DMS153 (cell line): ENCODE measurements at places on chromosomes 12 and 14.

DNA sequence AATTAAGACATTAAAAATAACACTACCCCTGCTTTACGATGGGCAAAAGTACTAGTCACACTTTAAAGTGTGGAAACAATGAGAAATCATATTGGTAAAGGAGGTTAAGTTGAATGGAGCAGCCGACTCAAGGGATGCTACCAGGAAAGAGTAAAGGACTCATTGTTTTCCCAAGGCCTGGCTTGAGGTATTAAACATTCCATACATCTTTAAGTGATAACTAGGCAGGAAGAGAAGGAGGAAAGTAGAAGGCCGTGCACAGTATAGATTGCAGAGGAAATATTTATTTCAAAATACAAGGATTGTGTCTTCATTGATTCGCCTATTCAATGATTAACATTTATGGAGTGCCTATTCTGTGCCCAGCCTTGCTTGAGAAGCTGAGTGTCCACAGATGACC lies 20.6 kb upstream of the YARS2 start:
- DNase-seq, result no peak

DNA sequence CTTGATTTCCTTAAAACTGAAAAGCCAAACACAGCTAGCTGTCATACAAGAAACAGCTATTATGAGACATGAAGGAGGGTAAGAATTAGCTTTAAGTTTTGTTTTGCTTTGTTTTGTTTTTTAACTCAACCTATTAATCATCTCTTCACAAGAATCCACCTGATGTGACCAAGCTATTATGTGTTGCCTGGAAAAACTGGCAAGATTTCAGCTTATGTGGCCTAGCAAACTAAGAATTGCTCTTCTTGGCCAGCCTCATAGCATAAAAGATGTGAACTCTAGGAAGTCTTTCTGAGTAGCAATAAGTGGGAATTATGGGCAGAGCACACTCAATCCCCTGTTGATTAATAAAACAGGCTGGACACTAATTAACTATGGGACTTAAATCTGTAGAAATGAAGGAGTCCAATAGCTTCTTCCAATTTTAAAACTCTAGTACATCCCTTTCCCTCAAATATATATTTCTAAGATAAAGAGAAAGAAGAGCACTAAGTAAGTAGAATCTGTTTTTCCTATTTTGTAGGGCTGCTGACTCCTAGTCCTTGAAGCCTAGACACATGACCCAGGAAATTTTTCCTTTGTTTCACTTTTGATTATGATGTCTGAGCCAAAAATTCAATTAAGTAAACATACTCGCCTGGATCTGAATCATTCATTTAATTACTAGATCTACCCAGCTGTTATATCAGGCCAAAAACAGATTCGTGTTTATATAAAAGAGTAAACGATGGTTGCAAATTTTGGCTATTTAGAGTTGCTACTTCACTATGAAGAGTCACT lies 75.7 kb downstream of the GTF2A1 start:
- DNase-seq, result peak; percentile 12

GRCh38 chr12:85016413-85016812 lies 19.7 kb downstream of the TSPAN19 start:
- DNase-seq, result no peak

DNA sequence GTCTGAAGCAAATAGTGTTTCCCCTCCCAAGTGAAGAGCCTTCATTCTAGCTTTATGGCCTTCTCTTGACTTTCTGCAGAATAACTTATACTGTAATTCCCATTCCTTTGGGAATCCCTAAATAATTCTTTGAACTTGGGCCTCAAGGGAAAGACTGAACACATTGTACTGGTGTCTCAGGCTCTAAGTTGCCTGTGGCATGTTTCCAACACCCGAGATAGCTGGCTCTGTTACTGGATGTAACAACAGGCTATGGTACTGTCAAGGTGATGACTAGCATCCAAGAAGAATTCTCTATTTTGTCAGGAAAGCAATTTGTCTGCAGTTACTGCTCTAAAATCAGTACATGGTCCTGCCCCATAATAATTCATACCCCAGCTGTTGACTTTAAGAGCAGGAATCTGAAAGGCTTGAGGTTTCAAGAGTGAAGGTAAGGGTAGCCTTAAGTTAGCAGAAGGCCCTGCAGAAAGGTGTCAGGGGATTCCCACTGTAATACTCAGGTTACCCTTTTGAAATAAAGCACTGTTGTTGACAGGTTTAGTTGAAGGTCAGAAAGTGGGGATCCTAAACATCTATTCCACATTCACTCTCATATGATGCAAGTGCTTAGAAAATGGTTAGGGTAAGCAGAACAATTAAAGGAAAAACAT lies 5.2 kb downstream of the GPX2 start:
- no peak for DNase-seq

DNA sequence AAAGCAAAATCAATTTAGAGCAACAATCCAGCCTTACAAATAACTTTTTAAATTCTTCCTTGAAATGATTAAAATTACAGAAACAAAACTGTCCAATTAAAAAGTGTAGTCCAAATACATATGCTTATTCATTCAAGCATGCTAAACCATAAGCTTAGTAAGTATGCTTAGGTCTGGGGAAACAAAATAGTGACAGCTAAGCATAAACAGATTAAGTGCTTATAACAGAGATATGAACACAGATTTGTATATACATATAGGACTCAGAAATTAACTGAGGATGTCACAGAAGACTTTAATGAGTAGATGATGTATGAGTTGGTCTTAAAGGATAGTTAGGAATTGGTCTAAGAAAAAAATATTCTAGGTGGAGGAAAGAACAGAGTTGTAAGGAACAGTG lies 41.8 kb downstream of the SCAF11 start:
- DNase-seq, result no peak

GRCh38 chr14:49984424-49984823 lies 91.5 kb downstream of the ARF6 start:
- DNase-seq, result no peak

DNA sequence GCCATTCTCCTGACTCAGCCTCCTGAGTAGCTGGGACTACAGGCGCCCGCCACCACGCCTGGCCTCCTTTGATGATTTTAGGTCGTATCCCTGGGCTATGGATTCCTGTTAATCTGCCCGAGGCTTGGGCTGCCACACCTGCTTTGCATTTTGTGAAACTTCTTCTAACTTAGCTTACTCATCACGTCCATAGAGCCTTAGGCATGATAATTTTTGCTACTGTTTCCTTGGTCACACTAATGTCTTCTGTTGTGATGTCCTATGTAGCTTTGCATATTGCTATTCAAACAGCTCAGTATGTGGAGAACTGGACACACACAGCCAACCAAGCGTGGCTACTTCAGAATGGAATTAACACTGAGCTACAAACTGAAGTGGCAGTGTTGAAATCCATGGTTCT lies 47.5 kb upstream of the DDX11 start:
- DNase-seq, result no peak

GRCh38 chr12:132300789-132301722 lies 28.3 kb downstream of the GALNT9 start:
- DNase-seq, result no peak

GRCh38 chr12:50039151-50039835 lies 14.0 kb upstream of the RACGAP1 start:
- DNase-seq, result peak; percentile 57

DNA sequence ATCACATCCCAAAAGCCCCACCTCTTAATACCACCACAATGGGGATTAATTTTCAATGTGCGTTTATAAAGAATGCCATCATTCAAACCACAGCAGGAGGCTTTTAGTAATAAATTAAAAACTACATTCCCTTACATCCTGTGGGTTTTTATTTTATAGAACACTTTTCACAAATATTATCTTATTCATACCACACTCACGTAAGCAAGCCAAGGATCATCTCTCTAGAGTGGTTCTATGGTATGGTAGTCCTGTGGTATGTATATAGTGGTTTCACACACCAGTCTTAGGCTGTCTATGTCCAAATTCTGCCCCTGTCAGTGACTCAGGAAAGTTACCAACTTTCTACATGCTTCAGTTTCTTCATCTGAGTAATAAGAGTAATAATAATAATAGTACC lies 100.2 kb downstream of the GALC start:
- no peak for DNase-seq

DNA sequence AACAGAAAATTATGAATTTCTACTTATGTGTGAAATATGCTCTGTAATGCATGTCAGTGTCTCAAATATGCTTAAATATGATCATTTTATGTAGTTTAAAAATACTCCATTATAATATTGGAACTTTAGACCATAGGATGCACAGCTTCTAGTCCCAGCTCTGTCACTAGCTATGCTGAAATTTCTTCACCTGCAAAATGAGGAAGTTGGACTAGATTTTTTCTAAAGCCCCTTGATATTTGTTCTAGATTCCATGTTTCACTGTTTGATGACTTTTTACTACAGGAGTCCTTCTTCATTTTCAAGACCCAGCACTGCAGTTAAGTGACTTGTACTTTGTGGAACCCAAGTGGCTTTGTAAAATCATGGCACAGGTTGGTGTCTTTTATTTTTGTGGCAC lies 90.1 kb downstream of the LRRK2 start:
- no peak for DNase-seq

DNA sequence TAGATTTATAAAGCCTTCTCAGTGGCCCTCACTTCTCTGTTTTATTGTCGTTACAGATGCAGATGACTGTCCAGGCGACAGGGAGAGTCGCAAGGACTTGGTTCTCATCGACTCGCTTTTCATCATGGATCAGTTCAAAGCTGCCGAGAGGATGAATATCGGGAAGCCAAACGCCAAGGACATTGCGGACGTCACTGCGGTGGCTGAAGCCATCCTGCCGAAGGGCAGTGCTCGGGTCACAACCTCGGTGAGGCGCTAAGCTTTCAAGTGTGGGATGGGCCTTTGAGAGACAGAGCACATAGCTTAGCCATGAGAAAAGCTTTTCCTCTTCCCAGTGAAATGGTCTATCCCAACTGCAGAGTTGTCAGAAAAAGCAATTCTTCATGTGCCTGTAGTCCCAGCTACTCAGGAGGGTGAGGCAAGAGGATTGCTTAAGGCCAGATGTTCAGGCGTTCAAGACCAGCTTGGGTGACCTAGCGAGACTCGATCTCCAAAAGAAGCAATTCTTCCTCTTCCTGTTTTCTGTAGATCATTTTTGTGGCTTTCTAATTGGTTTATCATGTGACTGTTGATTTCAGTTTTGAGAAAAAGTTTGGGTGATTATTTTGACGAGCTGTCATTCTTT lies 56.4 kb downstream of the EP400 start:
- DNase-seq, result no peak

GRCh38 chr12:48990552-48990951 lies 8.6 kb downstream of the DDN start:
- DNase-seq, result no peak

GRCh38 chr12:94930216-94930654 lies 73.3 kb downstream of the NDUFA12 start:
- no peak for DNase-seq

GRCh38 chr14:88430976-88431375 lies 45.5 kb downstream of the SPATA7 start:
- DNase-seq, result no peak

DNA sequence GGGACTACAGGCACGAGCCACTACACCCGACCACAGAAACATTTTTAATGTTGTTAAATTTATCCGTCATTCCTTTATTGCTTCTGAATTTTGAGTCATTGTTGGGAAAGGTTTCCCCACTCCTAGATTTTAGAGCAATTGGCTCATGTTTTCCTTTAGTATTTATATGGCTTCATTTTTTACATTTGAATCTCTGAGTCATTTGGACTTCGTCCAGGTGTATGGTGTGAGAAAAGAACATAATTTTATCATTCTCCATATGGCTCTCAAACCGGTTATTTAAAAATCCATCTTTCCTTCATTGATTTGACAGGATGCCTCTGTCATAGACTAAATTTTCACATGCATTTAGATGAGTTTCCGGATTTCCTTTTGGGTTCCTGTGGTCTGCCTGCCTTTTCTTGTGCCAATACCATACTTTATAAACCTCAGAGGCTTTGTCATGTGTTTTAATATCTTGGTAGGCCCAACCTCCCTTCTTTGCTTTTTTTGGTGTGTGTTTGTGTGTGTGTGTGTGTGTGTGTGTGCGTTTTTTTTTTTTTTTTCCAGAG lies 30.9 kb downstream of the LRTM2 start:
- DNase-seq, result no peak

- DNase-seq, result no peak
Observed at GRCh38 chr12:24861766-24862540, 86.9 kb downstream of the BCAT1 start.

- no peak for DNase-seq
Observed at GRCh38 chr14:96349286-96350075, 13.7 kb downstream of the ATG2B start.

DNA sequence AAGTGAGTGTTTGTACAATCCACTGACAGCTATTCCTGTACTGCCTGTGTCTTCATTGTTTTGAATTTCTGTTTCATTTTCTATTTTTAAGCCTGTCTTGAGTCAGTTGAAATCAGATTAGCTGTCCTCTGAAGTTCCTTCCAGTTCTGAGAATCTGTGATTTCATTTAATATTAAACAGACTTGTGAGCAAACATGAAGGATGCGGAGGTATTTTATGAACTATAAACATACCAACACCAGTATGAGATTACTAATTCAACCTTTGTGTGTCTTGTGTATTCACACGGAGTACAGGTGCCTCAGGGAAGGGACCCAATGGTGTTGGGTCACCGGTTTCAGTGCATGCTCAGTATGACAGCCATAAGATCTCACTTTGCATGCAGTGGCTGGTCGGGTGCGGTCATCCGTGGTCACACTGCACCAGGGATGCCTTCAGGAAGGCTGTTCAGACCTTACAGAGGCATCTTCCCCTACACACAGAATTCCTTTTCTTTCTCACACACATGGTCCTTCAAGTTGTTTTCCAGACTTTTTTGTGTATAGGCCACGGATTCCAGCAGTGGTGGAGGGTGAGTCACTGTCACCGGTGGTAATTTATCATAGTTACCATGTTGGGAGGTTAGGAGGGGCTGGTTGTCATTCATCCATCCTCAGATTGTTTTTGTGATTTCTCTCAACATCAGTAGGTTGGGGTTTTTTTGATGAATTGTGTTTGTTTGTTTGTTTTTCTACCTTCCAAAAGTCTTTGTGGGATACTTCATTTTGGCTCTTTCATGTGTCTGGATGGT lies 103.0 kb upstream of the SFSWAP start:
- DNase-seq, result no peak

GRCh38 chr12:91813701-91814100 lies 331.9 kb downstream of the BTG1 start:
- no peak for DNase-seq
